Stimulated activated CD8-positive, alpha-beta memory T cell treated with anti-CD3 and anti-CD28 coated beads, Interleukin-15, amount 100 ng/mL, for 24 hours (primary cell): ENCODE measurements at places on chromosomes 5 and 9.

DNA sequence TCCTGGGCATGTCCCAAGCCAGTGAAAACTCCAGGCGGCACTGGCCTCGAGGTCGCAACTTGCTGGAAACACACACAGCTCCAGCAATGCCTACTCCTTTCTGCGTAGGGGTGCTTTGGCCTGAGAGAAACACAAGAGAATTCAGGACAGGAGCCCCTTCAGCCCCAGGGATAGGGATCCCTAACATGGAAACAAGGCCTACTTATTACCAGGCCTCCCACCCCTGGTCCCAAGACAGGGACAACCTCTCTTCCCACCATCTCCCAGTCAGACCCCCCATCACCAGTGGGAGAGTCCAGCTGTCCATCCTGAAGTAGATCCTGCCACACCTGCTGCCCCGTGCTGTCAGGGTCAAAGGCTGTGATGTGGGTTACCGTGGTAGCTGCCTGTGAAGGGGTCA is 7.8 kb downstream of the CREB3 start:
- DNase-seq: no peak

DNA sequence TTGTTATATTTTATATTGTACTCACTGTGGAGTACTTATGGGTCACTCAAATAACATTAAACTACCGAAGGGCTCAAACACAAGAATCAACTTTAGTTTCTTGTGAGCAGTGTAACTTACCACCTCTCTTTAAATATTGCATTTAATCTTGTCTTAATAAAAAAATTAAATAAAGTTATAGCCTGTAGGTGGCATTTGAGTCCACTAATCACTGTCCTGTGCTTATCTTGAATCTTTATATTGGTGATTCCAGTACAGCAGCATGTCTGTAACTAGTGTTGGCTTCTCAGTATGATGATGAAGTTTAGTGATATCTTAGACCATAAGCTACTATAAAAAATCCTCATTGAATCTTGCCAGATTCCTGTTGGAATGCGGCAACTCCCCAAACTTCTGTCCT is 313.8 kb downstream of the FAM170A start:
- DNase-seq: no peak

DNA sequence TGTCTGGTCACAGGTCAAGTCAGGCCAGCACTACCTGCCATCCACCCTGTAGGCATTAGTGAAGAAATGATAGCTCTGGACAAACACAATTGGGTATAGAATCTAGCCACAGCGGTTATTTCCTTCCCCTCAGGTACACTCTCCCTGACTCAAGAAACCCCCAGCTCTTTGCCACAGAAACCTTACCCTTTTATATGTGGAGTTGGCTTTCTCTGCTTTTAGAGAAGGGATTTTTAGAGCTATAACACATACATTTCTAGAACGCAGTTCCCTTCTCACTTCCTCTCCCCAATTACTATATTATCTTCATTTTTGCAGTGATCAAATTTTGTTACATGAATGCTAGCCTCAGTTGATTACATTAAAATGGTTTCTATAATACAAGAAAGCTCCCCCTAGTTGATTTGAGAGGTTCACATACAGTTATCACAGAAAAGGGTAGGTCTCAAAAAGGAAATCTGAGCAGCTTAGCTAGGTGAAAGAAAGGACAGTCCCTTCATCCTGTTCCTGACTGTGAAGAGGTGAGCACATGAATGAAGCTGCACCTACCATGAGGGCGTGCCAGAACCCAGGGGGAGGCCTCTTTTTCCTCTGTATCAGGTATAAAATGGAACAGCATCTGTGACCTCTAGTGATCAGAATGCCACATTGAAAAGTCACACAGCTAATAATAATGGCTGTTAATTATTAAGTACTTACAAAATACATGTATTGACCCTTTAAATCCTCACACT is 425.6 kb downstream of the KIAA0825 start:
- no peak for DNase-seq

DNA sequence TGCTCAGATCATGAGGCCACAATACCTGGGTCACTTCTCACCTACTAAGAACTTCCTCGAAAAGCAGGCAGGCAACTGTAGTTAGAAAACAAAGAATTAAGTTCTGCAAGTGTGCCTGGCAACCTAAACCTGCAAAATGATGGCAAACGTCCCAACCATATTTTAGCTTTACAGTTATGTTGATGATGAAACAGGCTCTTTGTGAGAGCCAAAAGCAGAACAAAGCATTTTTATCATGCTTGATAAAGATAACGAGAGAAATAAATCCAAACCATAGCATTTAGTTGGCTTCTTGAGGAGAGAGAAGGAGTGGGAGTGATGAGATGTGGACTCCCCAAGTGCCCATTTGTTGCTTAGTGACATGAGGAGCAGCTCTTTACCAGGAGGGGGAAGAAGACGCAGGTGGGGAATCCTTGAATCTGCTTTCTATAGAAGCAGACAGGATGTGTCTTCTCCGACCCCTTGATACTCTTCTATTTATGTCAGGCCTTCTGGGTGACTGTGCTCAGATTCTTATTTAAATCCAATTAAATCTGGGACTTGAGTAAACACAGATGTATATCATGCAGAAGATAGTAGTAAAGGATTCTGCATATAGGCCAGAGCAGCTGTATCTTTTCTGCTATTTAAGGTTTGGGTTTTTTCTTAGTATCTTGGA is 221.2 kb downstream of the TMEM167A start:
- no peak for DNase-seq

DNA sequence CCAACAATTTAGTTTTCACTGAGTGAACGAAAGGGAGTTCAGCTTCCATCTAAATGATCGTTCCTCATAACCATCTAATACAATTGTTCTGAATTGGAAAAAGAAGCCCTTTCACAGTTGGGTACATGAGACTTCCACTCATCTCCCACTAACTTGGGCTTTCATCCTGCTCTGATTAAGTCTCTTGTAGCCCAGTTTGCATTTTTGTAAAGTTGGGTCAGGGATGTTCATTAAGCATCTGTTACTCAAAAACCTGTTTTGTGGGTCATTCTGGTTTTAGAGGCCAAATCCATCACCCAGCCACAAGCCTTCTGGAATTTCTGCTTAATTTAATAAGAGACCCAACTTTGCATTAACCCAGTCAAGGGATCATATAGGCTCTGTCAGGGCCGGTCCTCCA is 385.3 kb downstream of the BNC2 start:
- no peak for DNase-seq

GRCh38 chr9:137465000-137465719 is 6.0 kb upstream of the NSMF start:
- no peak for DNase-seq

GRCh38 chr5:16994565-16994964 is 58.5 kb upstream of the MYO10 start:
- DNase-seq: no peak

GRCh38 chr5:73900566-73900965 is 274.6 kb downstream of the ARHGEF28 start:
- no peak for DNase-seq

- DNase-seq: no peak
Measured at GRCh38 chr5:10853154-10853553, 92.1 kb upstream of the DAP start.

DNA sequence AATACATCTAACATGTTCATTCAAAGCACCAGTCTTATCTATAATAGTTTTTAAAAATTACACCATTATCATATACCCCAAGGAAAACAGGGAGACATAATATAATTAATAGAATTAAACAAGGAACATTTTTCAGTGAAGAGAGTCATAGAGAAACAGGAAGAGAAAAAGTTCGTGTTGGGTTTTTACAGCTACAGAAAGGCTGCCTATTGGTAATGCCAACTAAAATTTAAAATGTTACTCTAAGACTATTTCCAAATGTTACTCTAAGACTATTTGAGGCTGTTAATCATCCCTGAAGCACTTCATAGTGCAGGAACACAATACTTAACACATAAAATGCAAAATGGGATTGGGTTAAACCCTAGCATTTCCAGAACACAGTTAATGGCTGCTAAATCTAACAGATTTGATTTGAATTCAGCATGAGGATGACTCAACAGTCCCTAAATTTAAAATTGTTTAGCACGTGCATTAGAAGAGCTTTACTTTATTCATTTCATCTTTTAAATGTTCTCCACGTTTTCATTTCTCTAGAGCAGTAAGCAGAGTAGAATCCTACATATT is 54.5 kb downstream of the OXCT1 start:
- DNase-seq: no peak

GRCh38 chr5:90590-91547 is 1.1 kb upstream of the PLEKHG4B start:
- no peak for DNase-seq

- no peak for DNase-seq
Measured at GRCh38 chr5:10875201-10875768, 114.3 kb upstream of the DAP start.

GRCh38 chr9:131487621-131488031 is 15.1 kb upstream of the POMT1 start:
- no peak for DNase-seq

- DNase-seq: no peak
Measured at GRCh38 chr5:151184316-151185042, 26.9 kb upstream of the ANXA6 start.

DNA sequence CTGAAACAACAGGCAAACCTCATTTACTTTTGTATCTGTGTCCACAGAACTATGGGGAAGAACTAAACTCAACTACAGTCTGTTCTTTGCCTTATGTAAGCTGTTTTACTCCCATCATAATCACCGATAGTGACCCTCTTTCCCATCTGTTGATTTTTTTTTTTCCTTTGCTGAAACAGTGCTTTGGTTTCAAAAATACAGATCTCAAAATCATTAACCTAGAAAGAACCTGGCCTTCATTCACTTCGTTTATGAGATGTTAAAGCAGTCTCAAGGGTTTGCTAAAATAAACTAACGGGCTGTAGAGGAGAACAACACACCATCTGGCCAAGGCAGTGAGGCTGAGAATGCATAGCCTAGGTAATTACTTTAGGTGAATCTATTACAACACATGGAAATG is 706.6 kb upstream of the ZNF608 start:
- no peak for DNase-seq
